Placental pericyte (primary cell): ENCODE measurements at places on chromosomes 16 and 17. TPM values are rescaled to one million over a fixed set of nuclear protein-coding genes. Genes with fewer than 3 reads are reported as not detected.

RASD1 gene
- 1.1 and 2.2 TPM in 2 replicates for total RNA-seq

SLC5A11 gene
- 0.14 TPM in 1 of 2 replicates, not detected in the other for total RNA-seq

CCDC200 gene
- not detected in 2 replicates for total RNA-seq

DHRS7C gene
- total RNA-seq, result not detected in 2 replicates

HS3ST4 gene
- not detected in 2 replicates for total RNA-seq

TADA2A gene
- total RNA-seq, result 16.0 and 16.6 TPM in 2 replicates

FSCN2 gene
- total RNA-seq, result 1.3 and 2.2 TPM in 2 replicates

C16orf96 gene
- under 0.01 TPM in 2 replicates for total RNA-seq

ARL17B gene
- 3.3 and 4.4 TPM in 2 replicates for total RNA-seq
